ENCODE measurements at places on chromosomes 7 and 10.

DNA sequence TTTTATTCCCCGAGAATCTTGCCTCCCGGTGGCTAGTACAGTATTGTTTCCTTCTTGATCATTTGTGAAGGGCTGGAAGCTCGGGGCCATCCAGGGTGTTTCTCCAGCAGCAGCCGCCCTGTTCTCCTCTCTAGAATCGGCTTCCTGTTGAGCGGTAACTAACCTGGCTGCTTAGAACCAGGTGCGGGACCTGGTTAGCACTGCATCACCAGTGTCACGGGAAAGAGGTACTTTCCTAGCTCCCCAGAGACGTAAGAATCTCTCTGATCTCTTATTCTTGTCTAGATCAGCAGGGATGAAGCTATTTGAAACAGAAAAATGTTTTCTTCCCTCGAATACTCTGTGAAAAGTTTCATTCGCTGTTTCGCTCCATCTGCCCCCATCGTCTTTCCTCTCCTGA, 239.2 kb downstream of the CELF2 start:
- no peak for DNase-seq

DNA sequence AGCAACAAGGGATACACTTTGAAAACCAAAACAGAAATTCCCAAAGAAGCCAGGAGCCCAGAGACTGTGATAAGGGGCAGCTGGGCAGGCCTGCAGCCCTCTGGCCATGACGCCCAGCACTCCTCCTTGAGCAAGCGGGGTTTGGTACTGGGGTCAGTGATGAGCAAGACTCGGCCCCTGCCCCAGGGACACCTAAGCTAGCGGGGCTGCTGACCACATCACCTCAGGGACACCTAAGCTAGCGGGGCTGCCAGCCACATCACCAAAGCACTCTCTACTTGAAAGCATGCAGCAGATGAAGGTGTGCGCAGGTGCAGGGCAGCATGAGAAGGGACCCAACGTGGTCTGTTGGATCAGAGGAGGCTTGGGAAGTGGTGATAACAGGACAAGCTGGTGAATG, 108.0 kb upstream of the PPP2R2D start:
- no peak for DNase-seq

GRCh38 chr7:89780291-89780690, 374.0 kb upstream of the STEAP1 start:
- DNase-seq: no peak

DNA sequence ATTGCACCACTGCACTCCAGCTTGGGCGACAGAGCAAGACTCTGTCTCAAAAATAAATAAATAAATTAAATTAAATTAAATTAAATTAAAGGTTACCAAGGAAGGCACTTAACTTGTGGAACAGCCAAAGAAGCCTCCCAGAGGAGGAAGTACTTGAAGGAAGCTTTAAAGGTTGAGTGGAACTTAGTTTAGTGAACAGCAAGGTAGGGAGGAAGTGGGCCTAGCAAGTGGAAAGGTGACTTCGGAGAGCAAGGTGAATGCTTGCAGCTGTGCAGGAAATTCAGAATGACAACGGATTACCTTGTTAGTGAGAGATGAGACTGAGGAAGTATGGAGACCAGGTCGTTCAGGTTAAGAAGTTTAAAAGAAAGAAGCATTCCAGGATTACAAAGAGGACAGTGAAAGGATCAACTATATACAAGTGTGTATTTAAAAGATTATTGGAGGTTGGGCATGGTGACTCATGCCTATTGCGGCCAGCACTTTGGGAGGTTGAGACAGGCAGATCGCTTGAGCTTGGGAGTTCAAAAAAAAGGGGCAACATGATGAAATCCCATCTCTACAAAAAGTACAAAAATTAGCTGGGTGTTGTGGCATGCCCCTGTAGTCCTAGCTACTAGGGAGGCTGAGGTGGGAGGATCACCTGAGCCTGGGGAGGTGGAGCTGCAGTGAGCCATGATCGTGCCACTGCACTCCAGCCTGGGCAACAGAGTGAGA, 12.8 kb upstream of the RPEL1 start:
- no peak for DNase-seq

DNA sequence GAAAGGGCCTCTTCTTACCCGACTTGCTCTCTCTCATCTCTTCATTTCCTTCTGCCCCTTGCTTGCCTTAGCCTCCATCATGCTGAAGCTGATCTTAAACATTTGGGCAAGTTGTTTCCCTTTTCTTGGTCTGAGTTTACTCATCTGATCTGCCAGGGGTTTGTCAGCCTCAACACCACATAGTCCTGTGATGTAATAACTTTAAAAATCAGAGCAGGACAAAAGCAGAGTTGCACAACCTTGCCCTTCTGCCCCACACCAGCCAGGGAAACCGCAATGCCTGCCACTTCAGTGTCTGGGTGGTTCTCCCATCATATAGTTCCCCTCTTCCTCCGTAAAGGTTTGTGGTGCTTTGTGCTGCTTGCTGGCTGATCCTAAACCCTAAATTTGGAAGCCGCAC, 9.9 kb upstream of the LIPM start:
- peak; percentile 43 for DNase-seq

Measured in adrenal gland (tissue), 19 donors.